Neural crest cell (in vitro differentiated cells): ENCODE measurements at places on chromosomes 16 and 17.

DNA sequence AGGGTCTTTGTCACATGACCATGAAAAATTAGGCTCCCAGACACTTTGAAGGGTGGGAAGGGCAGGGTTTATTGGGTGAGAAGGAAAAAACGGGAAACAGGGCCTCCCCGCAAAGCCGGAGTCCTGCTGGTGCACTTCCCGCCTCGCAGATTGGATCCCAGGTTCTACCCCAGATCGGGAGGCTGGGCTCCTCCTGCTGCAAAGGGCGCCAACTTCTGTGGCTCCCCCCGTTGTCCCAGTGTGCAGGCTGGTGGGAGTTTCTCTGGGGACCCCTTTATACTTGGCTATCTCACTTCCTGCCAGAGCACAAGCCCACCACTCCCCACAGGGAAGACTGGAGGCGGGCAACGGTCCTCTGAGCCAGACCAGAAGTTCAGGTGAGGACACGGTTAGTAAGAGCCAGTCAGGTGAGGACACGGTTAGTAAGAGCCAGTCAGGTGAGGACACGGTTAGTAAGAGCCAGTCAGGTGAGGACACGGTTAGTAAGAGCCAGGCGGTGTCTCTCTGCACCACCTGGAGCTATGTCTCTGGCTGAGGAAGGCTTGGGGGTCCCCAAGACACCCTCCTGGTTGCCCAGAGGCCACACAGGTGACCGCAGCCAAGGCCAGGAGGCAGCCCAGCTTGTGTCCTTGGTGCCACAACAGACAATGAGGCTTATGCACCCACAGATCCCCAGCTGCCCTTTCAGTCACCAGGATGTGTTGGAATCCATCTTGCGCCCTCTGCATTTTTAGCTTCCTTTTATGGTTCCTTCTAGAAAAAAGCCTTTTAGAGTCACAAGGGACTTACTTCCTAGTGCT is 48.1 kb upstream of the CHMP6 start:
- DNase-seq, result no peak

- DNase-seq, result no peak
Observed at GRCh38 chr17:21318439-21318838, 33.9 kb downstream of the MAP2K3 start.

- DNase-seq, result no peak
Observed at GRCh38 chr17:50492214-50492613, 13.6 kb downstream of the RSAD1 start.

DNA sequence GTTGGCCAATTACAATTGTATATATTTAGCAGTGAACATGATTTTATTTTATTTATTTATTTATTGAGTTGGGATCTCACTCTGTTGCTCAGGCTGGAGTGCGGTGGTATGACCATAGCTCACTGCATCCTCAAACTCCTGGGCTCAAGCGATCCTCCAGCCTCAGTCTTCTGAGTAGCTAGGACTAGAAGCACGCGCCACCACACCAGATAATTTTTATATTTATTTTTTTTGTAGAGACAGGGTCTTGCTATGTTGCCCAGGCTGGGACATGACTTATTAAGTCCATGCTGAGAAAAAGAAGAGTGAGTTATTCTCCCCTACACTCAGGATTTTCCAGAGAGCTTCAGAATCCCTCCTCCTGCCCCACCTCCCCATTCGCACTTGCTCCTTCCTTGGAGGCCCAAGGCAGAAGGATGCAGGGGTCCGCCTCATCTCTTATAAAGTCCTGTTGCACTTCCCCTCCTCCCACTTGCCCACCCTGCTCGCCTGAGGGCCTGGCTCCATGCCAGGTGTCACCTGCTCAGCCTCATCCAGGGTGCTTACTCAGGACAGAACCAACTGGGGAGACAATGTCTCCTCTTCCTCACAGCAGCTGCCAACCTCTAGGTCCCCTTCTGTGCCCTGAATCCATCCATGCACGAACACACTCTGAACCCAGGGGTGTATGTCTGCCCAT is 16.1 kb upstream of the SP2 start:
- DNase-seq, result no peak

DNA sequence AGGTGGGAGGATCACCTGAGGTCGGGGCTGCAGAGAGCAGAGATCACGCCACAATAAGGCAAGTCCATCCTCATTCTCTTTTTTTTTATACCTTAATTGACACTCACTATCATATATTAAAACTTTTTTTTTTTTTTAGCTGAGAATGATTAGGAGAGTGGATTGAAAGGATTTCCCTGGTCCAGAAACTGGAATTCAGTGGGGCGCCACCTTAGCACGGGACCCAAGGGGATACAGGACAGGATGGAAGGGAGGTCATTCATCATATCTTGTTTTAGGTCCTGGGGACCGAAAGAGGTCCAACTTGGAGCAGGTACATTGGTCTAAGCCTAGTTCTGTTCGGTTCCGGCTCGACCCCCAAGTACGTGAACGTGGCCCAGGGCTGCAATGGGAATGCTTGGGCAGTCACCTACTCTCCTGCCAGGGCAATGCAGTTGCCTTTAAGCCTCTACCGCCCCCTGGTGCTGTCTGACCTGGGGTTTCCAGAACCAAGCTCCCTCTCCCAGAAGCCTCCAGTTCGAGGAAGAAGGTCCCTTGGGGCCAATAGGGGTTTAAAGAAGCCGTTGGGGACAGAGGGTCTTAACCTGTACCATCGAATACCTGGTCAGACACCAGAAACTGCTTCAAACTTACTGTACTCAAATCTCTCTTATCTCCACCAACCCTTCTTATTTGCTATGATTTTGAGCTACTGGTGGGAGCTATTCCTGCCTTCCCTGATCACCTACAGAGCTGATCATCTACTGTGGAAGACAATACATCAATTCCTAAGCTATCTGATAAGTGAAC is 19.9 kb upstream of the GPATCH8 start:
- DNase-seq, result peak; percentile 34

DNA sequence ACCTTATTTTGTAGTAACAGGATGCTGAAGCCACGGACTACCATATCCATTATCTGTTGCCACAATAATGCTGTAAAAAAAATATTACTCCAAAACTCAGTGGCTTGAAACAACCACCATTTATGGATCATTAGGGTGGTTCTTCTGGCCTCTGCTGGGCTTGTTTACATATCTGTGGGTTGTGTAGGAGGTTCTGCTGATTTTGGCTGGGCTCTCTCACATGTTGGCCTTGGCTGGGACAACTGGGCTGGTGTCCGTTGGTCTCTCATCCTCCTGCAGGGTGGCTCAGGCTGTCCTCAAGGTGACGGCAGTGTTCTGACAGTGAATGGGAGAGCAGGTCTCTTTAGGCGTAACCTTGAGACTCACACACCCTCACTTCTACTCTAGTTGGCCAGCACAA is 76.0 kb downstream of the GPR139 start:
- DNase-seq, result no peak

DNA sequence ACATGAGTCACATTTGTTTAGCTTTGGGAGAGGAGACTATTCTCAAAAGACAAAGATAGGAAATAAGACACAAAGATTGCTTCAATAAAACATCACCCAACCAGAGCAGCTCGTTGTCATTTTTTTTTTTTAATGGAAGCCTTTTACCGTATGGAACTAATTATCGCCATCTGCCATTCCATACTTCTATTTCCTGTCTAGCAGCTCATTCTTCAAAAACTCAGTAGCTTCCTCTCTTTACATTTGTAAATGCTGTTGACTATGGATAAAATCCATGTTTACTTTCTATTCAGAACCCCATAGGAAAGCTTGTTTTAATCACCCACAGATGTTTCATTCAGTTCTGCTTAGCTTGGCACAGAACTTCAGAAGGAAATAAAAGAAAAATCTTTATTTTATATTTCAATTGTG is 110.0 kb upstream of the PSMD7 start:
- no peak for DNase-seq
